Left ventricle myocardium inferior (tissue), 1 donor: ENCODE measurements at places on chromosomes 3 and 15. TPM values are rescaled to one million over a fixed set of nuclear protein-coding genes. Genes with fewer than 3 reads are reported as not detected.

- no peak overlapping the region for H3K27ac ChIP-seq
- DNase-seq, result no peak
- no peaks in the 10 kb centered on the region for H3K36me3 ChIP-seq
- no peaks in the 10 kb centered on the region for H3K4me1 ChIP-seq
- no peak overlapping the region for H3K4me3 ChIP-seq
- H3K27me3 ChIP-seq, result no peaks in the 10 kb centered on the region
These were observed 54.7 kb upstream of the USP3 start for GRCh38 chr15:63449731-63450130.

DNA sequence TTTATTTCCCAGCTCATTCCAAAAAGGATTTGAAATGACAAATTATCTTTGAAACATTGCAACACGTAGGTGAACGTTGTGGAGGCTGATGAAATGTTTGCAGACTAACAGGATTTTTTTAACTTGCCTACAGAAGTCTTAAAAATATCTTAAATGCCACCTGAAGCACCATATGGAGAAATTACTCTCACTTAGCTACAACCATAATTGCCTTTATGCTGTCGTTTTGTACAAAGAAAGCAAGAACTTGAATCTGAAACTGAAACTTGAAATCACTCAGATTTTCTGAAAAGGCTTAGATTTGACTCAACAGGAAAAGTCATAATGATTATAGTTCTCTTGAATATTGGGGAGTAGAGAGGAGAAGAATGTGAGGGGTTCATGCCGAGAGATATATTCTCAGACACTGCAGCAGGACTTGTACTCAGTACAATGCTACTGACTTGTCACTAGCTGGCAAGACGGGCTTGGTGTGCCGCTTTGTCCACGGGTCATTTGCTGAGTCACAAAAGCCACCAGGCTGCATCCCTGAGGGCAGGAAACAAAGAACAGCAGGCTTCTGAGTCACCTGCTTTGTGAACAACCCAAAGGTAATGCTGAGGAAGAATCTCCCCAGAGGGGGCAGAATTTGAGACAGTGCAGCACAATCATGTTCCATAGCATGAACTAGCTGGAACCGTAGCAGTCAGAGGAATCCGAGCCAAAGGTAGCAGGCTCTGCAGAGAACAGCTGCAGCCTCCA lies 7.1 kb upstream of the FMN1 start:
- H3K27me3 ChIP-seq, result peaks cover 26% of the 10 kb centered on the region
- H3K4me3 ChIP-seq, result peak overlapping the region; percentile 38
- no peak overlapping the region for H3K27ac ChIP-seq
- no peak for DNase-seq
- peaks cover 6% of the 10 kb centered on the region for H3K4me1 ChIP-seq
- no peaks in the 10 kb centered on the region for H3K36me3 ChIP-seq

- H3K4me3 ChIP-seq, result no peak overlapping the region
- H3K27me3 ChIP-seq, result peaks cover 60% of the 10 kb centered on the region
These were observed 213.8 kb downstream of the RPLP1 start for GRCh38 chr15:69666441-69666882.

DNA sequence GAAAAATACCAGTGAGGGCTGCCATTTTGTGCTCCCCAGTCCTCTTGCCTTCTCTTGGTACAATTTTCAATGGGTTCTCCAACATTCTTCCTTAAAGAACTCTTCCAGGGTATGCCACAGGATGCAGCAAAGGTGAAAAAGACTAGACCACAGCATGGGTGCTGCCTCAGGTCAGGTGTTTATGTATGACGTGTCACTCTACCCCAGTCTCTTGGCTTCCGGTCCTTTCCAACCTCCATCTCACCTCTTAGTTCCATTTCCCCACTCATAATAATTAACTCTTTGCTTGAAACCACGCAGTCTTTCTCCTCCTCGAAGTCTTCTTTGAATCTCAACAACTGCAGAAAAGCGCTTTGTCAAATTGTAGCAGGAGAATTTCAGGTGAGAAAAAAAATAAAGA lies 104.7 kb upstream of the TBC1D5 start:
- H3K4me3 ChIP-seq, result no peak overlapping the region
- no peaks in the 10 kb centered on the region for H3K4me1 ChIP-seq
- H3K27me3 ChIP-seq, result peaks cover 7% of the 10 kb centered on the region

DNA sequence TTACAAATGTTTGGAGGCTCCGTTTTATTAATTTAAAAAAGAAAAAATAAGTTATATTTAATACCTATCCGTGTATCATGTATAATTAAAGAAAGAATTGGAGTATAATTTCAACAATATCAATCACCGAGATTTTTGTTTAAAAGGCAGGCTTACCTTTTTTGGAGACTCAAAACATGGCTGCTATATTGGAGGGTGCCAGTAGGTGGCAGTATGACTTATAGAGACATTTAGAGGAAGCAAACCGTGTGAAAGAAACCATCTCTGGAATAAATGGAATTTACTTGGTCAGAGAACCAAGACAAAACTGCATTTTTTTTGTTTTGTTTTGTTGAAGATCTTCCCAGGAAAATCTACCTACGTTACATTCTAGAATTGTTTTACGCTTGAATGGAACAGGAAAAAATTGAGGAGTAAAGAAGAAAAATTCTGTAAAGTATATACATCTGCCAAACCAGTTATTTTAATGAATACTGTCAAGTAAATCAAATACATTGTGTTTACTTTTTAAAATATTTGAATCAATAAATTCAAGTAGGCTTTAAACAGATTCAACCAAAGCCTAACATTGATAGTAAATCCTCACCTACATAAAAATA lies 802.6 kb upstream of the ALCAM start:
- no peak overlapping the region for H3K4me3 ChIP-seq
- no peaks in the 10 kb centered on the region for H3K27me3 ChIP-seq
- no peak for DNase-seq
- H3K36me3 ChIP-seq, result no peaks in the 10 kb centered on the region

KCNAB1 gene
- 2.4 TPM for total RNA-seq

ADAMTSL3 gene
- 11.9 TPM for total RNA-seq

- no peak overlapping the region for H3K27ac ChIP-seq
- no peaks in the 10 kb centered on the region for H3K27me3 ChIP-seq
- H3K4me1 ChIP-seq, result peaks cover 25% of the 10 kb centered on the region
- DNase-seq, result no peak
- no peak overlapping the region for H3K4me3 ChIP-seq
These were observed 397.1 kb downstream of the TIGIT start for GRCh38 chr3:114690911-114691310.

- H3K36me3 ChIP-seq, result no peaks in the 10 kb centered on the region
- no peak overlapping the region for H3K4me3 ChIP-seq
- peak overlapping the region; percentile 79 for H3K27ac ChIP-seq
- no peak for DNase-seq
These were observed 23.5 kb downstream of the ANP32A start for GRCh38 chr15:68797191-68797590.

DNA sequence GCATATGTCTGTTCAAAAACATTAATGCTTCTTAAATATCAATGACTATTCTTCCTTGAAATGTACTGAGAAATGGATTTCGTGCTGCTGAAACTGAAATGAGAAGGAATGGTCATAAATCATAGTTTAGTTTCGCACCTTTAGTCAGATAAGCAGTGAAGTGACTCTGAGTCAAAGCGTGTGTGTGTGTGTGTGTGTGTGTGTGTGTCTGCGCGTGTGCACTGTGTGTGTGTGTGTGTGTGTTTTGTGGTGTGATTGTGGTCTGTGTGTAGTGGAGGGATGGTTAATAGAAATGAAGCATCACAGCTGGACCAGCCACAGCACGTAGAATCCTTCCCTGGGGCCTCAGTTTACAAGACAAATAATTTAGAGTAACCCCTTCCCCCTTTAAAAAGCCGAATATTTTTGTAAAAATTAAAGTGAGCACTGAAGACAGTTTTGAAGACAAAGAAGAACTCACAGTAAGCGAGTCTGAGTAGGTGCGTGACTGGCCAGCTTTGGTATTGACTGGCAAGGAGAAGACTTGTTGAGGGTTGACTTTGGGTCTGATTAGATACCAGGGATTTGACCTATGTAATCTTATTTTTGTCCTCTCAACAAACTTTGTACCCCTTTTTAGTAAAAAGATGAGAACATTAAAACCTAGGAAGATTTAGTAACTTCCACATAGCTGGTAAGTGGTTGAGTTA lies 202.0 kb upstream of the IL12A start:
- no peaks in the 10 kb centered on the region for H3K36me3 ChIP-seq
- no peak overlapping the region for H3K27ac ChIP-seq
- H3K4me3 ChIP-seq, result no peak overlapping the region

ACAD9 gene
- 35.9 TPM for total RNA-seq

GRCh38 chr3:72171463-72171881 lies 386.5 kb upstream of the PROK2 start:
- DNase-seq, result no peak
- no peak overlapping the region for H3K4me3 ChIP-seq
- no peaks in the 10 kb centered on the region for H3K27me3 ChIP-seq

GABRA5 gene
- total RNA-seq, result not detected

DUOX1 gene
- 0.80 TPM for total RNA-seq

GRCh38 chr3:20395692-20396091 lies 209.7 kb upstream of the SGO1 start:
- no peak overlapping the region for H3K27ac ChIP-seq
- H3K4me1 ChIP-seq, result peaks cover 10% of the 10 kb centered on the region
- no peaks in the 10 kb centered on the region for H3K27me3 ChIP-seq
- H3K4me3 ChIP-seq, result no peak overlapping the region

- no peak for DNase-seq
- H3K27ac ChIP-seq, result no peak overlapping the region
- no peaks in the 10 kb centered on the region for H3K27me3 ChIP-seq
These were observed 199.5 kb upstream of the LMCD1 start for GRCh38 chr3:8301977-8302735.

GRCh38 chr15:68383161-68384074 lies 48.5 kb downstream of the ITGA11 start:
- no peaks in the 10 kb centered on the region for H3K36me3 ChIP-seq
- peaks cover 4% of the 10 kb centered on the region for H3K4me1 ChIP-seq
- no peaks in the 10 kb centered on the region for H3K27me3 ChIP-seq
- H3K4me3 ChIP-seq, result no peak overlapping the region
- no peak for DNase-seq

- no peak overlapping the region for H3K4me3 ChIP-seq
- no peaks in the 10 kb centered on the region for H3K27me3 ChIP-seq
- peak overlapping the region; percentile 0 for H3K27ac ChIP-seq
- H3K4me1 ChIP-seq, result peaks cover 69% of the 10 kb centered on the region
- H3K36me3 ChIP-seq, result peaks cover 24% of the 10 kb centered on the region
These were observed 34.0 kb downstream of the ARIH2 start for GRCh38 chr3:48952510-48953118.

DNA sequence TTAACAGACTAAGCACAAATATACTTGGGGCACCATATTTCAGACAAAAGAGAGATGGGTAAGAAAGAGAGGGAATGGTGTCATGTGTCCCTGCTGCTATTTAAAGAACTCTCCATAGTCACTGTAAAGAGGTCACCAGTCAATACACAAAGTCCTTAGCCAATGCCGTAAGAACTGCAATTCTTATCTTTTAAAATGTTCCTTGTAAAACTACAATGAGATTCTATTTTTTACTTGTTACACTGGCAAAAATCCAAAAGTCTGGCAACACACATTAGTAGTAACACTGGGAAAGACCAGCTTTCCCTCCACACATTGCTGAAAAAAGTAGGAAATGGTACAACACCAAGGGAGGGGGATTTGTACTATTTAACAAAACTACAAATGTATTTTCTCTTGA lies 189.4 kb downstream of the TBC1D5 start:
- no peak for DNase-seq
- no peak overlapping the region for H3K4me3 ChIP-seq
- H3K27ac ChIP-seq, result peak overlapping the region; percentile 83
- H3K4me1 ChIP-seq, result peaks cover 37% of the 10 kb centered on the region
- H3K27me3 ChIP-seq, result no peaks in the 10 kb centered on the region

DNA sequence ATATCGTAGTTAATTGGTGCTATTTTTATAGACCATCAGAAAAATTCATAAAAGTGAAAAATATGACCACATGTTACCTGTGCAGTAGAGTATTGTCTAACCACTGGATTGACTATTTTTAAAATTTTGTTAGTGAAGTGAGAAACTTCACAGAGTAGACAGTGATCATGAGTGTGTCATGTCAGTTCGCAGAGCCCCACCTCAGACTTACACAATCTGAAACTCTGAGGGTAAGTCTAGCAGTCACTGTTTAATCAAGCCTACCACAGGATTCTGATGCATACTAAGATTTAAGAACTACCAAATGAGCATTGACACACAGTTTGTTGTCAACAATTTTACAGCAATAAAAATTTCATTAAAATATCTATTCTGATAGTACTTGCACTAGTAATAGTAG lies 552.9 kb upstream of the SUCLG2 start:
- H3K4me1 ChIP-seq, result no peaks in the 10 kb centered on the region
- no peak overlapping the region for H3K27ac ChIP-seq
- H3K4me3 ChIP-seq, result no peak overlapping the region
- H3K36me3 ChIP-seq, result no peaks in the 10 kb centered on the region

DNA sequence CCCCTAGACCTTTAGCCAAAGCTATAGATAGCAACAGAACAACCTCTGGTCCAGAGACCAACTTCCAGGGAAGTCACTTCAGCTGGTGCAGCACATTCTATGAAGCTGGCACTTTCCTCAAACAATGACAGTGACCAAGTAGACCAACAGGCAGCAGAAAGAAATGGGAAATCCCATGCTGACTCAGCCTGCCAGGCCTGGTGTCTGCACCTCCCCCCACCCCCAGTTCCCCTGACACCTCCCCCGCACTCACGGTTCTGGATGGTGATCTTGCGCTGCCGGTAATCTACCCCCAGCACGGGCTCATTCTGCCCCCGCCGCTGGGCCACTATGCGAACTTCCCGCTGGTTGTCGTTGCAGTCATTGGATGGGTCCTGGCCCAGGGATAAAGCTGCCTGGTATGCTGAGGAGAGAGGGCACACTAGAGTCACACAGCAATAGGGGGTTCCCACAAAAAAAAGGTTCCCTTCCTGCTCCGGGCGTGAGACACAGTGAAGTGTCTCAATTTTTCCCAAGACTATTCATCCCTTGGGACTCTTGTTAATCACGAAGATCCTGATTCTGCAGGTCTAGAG lies 17.0 kb downstream of the ILDR1 start:
- H3K27me3 ChIP-seq, result peaks cover 46% of the 10 kb centered on the region
- no peak overlapping the region for H3K27ac ChIP-seq
- no peaks in the 10 kb centered on the region for H3K4me1 ChIP-seq
- no peak for DNase-seq
- H3K4me3 ChIP-seq, result no peak overlapping the region
- H3K36me3 ChIP-seq, result no peaks in the 10 kb centered on the region

- H3K4me3 ChIP-seq, result no peak overlapping the region
- no peaks in the 10 kb centered on the region for H3K27me3 ChIP-seq
- H3K4me1 ChIP-seq, result peaks cover 9% of the 10 kb centered on the region
- no peak overlapping the region for H3K27ac ChIP-seq
- no peak for DNase-seq
- peaks cover 65% of the 10 kb centered on the region for H3K36me3 ChIP-seq
These were observed 218.5 kb downstream of the ITPR1 start for GRCh38 chr3:4711680-4711992.

MITF gene
- 81.9 TPM for total RNA-seq

- H3K27me3 ChIP-seq, result no peaks in the 10 kb centered on the region
- H3K36me3 ChIP-seq, result no peaks in the 10 kb centered on the region
- H3K27ac ChIP-seq, result peak overlapping the region; percentile 15
- no peak overlapping the region for H3K4me3 ChIP-seq
These were observed 30.7 kb upstream of the DUSP7 start for GRCh38 chr3:52086976-52087663.

CTXN2 gene
- total RNA-seq, result not detected

- H3K36me3 ChIP-seq, result peaks cover 4% of the 10 kb centered on the region
- no peak overlapping the region for H3K27ac ChIP-seq
- no peak for DNase-seq
- H3K4me3 ChIP-seq, result no peak overlapping the region
These were observed 64.0 kb downstream of the FLNB start for GRCh38 chr3:58072052-58072762.

GRCh38 chr15:66860844-66861243 lies 158.8 kb downstream of the SMAD6 start:
- H3K27ac ChIP-seq, result no peak overlapping the region
- no peak for DNase-seq
- peaks cover 14% of the 10 kb centered on the region for H3K4me1 ChIP-seq

RHCG gene
- 0.22 TPM for total RNA-seq
